ENCODE measurements at places on chromosomes 6 and 20.

GRCh38 chr20:21395666-21396598, 1.4 kb downstream of the NKX2-4 start:
- no peak for DNase-seq

GRCh38 chr6:151254451-151255081, 14.8 kb downstream of the AKAP12 start:
- DNase-seq, result no peak

GRCh38 chr20:63628246-63628975, 1.5 kb upstream of the GMEB2 start:
- peak; percentile 40 for DNase-seq

- DNase-seq, result no peak
These were observed 49.3 kb downstream of the ARFGEF2 start for GRCh38 chr20:48970681-48971365.
